Mesenteric fat pad (tissue), 1 donor: ENCODE measurements at places on chromosomes 12 and 14.

DNA sequence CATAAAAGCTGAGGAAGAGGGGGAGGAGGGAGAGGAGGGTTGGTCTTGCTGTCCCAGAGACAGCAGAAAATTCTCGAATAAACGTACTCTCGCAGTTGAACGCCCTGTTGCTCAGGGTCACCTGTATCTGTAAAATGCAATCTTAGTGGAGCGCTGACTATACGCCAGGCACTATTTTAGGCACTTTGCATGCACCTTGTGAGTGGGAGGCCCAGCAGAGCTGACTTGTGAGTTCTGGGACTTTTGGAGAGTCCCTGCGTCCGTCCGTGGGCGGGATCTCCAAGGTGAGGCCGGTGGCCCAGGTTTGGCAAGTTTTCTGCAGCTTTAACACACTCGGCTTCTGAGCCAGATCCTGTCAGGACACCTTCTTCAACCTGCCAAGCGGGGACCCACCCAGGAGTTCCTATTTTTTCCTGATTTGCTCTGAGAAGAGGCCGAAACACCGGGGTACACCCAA lies 32.5 kb upstream of the PLEKHG6 start:
- peak; percentile 86 for DNase-seq

DNA sequence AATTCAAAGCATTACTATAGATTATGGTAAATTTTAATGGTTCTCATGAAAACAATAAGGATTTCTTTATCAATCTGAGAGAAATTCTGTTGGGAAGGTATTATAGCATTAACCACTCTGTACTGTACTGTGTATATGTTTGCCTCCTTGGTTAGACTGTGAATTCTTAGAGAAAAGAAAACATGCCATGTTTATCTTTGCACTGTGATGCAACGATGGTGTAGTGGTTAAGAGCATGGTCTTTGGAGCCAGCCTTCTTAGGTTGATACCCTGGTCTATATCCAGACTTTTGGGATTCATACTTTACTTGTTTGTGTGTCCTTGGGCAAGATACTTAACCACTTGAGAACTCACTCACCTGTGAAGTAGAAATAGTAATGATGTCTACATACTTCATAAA lies 32.2 kb upstream of the NUBPL start:
- no peak for DNase-seq

DNA sequence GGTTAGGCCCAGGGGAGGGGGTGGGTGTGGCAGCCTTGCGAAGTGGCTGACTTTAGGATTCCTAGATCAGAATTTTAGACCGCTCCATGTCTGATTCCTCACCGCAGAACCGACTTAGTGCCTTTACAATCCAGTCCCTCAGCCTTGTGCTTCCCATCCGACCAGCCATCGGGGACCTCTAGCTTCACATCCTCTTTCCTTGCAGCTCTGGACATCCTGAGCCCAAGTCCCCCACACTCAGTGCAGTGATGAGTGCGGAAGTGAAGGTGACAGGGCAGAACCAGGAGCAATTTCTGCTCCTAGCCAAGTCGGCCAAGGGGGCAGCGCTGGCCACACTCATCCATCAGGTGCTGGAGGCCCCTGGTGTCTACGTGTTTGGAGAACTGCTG lies 557 bp downstream of the COPS7A start:
- DNase-seq, result no peak

DNA sequence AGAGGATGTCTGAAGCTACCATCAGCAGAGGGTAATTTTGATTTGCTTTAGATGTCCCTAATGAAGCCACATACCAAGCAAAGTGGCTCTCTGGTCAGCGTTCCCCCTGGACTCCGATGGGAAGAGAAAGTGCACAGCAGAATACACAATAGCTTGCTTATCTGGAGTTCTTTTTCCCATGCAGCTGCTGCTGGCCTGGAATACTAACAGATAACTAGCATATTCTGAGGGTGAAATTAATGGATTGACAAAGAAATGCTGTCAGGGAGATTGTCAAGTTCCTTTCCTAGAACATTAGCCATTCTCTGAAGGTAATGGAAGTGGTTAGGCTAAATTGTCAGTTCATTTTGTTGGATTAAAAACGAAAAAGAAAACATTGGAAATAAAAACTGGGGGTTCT lies 391.3 kb downstream of the FLRT2 start:
- DNase-seq, result no peak

DNA sequence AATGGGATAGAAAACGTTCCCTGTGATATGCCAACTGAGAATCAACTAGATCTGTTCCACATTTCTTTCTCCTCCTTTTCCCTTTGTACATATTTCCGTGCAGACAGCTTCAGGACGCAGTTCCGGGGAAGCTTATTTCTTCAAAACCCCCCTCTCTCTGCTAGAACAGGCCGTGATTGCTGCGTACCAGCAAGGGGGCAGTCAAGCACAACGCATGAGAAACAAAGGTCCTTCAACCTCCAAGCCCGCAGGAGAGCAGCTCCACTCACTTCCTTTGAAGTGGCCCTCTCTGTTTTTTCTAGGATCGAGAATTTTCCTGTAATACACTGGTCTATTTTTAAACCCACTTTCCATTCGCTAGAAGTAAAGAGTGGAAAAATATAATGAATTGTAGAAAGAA lies 80.8 kb downstream of the ZNF664 start:
- no peak for DNase-seq

DNA sequence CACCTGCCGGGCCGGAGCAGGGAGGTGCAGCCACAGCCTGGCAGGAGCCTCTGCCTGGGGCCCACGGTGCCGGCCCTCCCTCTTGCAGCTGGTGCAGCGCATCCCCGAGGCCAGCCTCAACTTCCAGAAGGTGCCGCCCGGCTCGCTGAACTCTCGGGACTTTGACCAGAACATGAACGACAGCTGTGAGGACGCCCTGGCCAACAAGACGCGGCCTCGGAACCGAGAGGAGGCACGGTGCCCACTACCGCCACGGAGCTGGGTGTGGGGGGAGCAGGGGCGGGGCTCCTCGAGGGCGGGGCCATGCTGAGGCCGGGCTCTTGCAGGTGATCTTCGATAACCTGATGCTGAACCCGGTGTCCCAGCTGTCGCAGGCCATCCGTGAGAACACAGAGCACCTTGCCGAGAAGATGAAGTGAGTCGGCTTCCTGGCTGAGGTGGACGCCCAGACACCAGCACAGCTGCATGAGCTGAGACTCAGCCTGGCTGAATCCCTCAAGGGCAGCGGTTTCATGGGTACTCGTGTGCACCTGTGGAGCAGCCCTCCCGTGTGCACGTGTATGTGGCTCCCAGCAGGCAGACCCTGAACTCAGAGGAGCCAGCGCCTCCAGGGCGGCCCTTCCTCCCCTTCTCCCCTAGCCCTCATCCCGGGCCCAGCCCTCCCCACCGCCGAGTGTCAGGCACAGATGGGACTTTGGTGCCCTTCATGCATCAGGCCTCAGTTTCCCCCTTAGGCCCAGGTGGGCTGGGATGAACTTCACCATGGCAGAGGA lies 28.6 kb downstream of the CEP170B start:
- peak; percentile 89 for DNase-seq

DNA sequence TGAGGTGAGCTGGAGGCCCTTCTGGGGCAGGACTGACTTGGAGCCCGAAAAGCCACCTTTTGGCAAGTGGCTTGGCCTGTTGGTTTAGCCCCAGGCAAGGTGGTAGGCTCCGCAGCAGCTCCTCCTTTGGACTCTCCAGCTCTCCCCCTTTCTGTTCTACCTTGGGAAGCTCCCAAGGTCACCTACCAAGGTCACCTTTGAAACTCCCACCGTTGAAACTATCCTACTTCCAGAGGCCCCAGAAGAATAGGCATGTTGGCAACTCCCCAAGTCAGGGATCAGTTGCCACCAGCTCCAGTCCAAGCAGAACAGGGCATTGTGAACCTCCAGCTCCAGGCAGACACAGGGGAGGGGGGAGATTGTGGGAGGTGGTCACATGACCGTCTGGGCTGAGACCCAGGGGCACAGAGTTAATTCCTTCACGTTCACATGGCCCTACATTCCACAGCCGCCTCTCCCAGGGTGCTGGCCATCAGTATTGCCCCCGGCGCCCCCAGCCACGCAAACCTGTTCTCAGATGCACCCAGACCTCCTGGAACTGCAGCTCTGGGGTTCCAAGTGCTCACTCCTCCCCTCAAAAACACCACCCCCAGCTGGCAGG lies 14.4 kb downstream of the IRF2BPL start:
- no peak for DNase-seq

GRCh38 chr14:70999117-70999516 lies 91.9 kb downstream of the PCNX1 start:
- no peak for DNase-seq

DNA sequence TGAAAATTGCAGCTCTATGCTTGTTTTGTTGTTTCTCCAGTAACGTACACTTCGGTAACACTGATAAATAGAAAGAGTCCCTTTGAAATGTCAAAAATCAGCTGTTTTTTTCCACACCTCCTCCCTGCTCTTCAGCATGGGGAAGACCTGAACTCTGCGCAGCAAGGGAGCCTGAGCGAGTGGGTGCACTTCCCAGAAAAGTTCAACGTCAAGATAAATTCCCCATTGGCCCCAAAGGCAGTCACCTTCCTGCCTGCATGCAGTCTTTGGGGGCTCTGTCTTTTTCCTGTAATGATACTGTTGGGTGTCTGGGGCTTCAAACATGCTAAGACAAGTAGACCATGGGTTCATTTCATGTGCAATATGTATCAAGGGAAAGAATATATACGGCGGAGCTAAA lies 8.8 kb upstream of the FOXG1 start:
- DNase-seq, result no peak

DNA sequence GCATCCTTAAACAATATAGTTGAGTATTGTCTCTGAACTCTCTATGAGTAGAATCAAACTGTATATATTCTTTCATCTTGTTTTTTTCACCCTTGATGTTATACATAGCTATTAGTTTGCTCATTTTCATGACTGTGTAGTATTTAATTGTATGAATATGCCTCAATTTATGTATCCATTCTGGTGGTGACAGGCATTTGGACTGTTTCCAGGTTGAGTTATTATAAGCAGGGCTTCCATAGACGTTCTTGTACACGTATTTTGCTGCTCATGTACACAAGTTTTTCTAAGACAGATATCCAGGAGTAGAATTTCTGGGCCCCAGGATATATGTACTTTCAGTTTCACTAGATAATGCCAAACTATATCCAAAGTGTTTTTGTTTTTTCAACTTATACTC lies 211.4 kb downstream of the NTF3 start:
- DNase-seq, result no peak

DNA sequence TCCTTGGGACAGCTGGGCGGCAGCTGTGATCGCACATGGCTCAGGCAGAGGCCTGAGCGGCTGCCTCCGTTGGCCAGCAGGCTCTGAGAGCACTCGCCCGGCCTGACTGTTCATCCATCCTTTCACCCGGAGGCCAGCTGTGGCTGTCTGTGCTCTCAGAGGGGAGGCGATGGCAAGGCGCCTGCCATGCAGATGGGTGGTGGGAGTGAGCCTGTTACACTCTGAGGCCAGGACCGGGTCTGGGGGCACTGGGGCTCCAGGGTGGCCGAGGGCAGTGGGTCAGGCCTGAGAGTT lies 292.3 kb downstream of the TMEM121 start:
- DNase-seq, result no peak

DNA sequence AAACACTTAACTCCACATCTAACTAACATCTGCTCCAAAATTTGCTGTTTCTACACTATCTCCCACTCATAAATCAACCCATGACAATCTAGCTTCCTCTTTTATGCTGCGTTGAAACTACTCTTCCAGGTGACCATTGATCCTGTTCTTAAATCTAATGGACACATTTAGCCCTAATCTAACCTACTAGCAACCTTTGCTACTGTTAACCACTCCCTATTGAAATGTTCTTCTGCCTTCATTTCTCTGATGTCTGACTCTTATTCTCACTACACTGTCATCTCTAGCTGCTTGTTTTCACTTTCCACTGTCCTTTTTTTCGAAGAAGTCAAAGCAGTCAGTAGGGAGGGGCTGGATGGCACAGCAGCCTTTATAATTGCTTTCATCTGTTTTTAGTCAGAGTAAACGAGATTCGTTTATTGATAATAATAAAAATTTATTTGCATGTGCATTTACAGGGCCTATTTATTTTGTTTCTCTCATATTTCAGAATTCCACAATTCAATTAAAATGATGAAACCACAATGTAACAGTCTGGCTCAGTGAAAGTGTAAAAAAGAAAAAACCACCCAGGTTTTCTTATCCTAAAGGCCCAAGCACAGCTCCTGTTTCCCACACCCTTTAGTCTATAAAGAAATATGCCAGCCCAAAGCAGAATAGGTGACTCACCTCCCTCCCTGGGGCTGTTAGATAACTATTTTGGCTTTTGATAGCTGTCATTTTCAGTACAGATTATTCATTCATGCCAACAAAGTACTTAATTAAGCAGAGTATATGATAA lies 44.9 kb downstream of the ATP2B1 start:
- DNase-seq, result no peak

GRCh38 chr12:87051621-87052020 lies 795.4 kb upstream of the MGAT4C start:
- DNase-seq, result no peak

DNA sequence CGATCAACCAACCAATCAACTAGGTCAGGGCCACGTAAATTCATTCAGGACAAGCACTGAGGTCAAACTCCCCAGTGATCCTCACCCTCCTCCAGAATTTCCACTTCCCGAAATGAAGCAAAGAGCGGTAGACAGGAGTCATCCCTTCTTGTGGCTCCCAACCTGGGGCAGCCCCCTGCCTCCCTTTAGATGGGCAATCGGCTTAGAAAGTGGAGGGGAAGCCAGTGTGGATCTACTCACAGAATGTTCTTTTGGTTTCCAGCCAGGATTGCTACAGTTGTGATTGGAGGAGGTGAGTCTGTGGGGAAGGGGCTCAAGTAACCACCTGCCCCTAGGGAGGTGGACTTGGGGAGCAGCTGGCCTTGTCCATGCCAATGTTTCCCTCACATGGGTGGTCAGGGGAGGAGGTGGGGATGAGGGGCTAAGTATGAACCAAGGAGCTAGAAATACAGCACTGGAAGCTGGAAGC lies 4.1 kb downstream of the IFI27 start:
- DNase-seq, result peak; percentile 75

- no peak for DNase-seq
These were observed 208.7 kb downstream of the PCNX1 start for GRCh38 chr14:71115821-71116567.

DNA sequence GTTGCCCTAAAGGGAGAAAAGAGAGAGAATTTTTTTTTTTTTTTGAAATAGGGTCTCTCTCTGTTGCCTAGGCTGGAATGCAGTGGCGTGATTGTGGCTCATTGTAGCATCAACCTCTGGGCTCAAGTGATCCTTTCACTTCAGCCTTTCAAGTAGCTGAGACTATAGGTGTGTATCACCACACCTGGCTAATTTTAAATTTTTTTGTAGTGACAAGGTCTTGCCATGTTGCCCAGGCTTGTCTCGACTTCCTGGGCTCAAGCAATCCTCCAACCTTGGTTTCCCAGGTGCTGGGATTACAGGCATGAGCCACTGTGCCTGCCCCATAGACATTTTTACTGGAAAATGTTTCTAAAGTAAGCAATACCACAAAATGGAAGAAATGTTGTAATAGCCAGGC lies 36.8 kb downstream of the YARS2 start:
- DNase-seq, result no peak
